NAMALWA (cell line): ENCODE measurements at places on chromosomes 7 and 10.

GRCh38 chr10:90788968-90789367 lies 68.9 kb downstream of the HTR7 start:
- no peak for DNase-seq

DNA sequence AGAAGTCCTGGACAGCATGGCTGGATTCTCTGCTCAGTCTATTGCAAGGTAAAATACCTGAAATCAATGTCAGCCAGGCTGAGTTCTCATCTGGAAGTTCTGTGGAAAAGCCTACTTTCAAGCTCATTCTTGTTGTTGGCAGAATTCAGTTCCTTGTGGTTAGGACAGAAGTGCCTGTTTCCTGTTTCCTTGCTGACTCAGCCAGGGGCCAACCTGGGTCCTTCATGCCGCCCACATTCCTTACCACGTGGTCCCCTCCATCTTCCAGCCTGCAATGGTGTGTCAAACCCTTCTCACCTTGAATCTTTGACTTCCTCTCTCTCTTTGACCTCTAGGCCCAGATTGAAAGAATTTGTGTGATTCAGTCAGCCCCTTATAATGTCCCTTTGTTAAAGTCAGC lies 197.1 kb upstream of the STK17A start:
- DNase-seq, result no peak

- no peak for DNase-seq
Observed at GRCh38 chr7:81094952-81095351, 176.1 kb upstream of the SEMA3C start.

DNA sequence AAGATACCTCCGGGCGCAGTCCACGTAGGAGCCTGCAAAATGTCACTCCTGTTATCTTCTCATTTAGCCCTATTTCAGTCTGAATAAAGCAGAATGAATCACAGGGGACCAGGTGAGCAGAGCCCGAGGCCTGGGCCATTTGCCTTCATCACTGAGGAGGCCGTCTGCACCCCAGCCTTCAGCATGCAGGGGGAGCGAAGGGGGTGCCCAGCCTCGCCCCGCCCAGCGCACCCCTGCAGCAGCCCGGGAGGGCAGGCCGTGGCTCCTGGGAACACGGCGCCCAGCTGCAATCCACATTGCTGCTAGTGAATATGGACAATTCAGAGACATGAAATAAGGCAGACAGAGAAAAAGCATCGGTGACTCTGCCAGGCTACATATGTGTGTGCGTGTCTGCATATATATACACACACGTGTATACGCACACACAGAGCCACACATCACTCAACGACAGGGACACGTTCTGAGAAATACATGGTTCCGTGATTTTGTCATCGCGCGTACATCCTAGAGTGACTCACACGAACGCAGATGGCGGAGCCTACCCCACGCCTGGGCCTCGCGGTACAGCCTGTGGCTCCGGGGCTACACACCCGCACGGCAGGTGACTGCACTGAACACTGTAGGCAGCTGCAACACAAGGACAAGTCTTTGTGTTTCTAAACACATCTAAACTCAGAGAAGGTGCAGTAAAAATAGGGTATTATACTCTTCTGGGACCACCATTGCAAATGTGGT lies 15.2 kb upstream of the ELFN1 start:
- DNase-seq, result no peak

DNA sequence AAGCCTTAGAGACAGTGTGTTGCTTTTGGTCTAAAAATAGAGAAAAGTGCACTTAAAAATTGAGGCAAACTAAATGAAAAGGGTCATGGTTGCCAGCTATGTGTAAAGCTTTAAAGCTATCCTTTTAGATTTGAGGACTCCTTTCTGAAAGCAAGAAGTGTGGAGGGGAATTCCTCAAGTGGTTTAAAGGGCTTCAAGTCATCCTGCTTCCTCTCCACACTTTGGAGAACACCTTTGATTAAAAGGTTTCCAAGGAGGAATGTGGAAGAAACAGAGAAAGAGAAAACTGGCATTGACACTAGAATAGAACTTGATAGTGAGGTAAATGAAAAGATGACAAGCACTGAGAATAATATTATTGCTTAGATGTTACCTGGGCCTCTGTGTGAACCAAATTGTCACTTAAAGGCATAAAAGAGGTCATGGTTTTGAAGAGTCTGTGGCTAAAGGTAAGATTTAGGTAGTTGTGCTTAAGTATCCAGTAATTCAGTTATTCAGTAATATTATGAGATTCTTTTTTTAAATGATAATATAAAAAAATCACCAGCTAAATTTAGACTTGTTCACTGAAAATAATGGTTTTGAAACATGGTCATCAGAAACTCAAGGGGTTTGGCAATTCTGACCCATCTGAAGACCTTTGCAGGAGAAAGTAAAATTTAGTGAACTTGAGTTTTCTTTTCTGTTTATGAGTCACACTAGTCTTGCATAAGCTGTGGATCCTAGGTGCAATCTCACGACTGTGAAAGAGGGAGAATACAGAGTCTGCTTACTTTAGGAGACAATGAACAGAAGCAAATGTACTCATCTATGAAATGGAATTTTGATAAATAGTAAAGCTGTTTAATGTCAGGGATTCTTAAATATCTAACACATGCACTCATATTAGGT lies 466.0 kb downstream of the KIF20B start:
- DNase-seq, result no peak

GRCh38 chr7:31125171-31125570 lies 73.1 kb downstream of the ADCYAP1R1 start:
- DNase-seq, result no peak

GRCh38 chr7:132815696-132816311 lies 239.5 kb upstream of the PLXNA4 start:
- DNase-seq, result no peak

- no peak for DNase-seq
Observed at GRCh38 chr7:67589183-67589582, 592.5 kb downstream of the TYW1 start.

GRCh38 chr10:130453721-130454542 lies 317.7 kb downstream of the GLRX3 start:
- no peak for DNase-seq

DNA sequence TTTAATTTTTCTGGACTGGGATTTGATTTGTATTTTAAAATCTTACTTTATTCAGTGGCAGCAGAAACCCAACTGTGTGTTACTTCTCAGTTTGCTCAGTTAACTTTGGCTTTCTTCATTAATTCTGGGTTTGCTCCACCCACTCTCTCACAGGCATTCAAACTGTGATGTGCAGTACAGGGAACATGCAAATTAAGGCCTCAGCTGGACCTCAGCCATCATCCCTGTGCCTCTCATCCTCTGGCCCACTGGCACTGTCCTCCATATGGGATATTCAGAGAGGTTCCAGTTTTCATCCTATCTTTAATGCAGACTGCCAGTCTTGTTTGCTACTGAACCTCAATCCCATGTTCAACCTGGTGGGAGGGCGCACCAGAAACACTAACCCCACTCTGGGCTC lies 743.4 kb upstream of the IGFBP3 start:
- no peak for DNase-seq

DNA sequence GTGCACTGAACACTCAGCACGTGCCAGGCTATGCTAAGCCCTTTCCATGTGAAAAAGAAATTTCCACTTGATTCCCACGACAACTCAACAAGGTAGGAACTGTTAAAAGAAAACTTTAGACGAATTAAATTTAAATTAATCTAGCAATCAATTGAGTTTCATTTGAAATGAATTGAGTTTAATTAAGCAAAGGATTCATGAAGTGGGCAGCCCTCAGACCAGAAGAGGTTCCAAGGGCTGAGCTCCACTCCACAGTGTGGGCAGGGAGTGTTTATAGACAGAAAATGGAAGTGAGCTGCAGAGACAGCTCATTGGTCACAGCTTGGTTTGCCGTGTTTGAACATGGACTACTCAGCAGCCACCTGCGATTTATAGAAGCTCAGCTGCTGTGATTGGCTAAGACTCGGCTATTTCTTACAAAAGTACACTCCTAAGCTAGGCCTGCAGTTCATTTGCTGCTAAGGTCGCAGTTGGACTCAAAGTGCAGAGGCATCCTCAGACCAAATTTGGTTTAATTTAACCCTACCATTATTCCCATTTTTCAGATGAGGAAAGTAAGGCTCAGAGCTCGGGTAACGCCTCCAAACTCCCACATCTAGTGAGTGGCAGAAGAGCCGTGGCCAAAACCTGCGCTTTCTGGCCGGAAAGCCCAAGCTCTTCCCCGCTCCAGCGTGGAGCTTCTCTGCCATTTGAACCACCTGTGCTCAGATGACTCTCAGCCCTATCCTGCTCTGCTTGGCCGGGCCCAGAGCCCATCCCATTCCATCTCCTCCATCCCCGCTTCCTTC lies 24.9 kb downstream of the CALML3 start:
- DNase-seq, result peak; percentile 10

DNA sequence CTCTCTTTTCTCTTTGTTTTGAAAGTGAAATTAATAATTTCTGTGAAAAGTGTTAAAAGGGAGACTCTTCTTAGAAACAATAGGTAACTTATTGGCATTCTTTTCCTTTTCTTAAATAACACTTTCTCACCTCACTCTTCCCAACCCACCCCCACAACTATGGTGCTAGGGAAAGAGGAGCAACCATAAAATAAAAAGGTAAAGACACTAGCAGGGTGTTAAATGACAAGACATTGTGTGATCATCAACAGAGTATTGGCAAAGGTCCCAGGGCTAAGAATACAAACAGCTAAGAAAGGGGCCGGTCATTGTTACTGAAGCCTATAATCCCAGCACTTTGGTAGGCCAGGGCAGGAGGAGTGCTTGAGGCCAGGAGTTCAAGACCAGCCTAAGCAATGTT lies 183.7 kb downstream of the NEBL start:
- DNase-seq, result no peak

GRCh38 chr10:102652170-102652916 lies 8.1 kb downstream of the TRIM8 start:
- DNase-seq, result peak; percentile 57

GRCh38 chr10:110757586-110757985 lies 113.5 kb downstream of the RBM20 start:
- DNase-seq, result no peak

GRCh38 chr10:61900829-61901792 lies at the start of gene ARID5B:
Gene ARID5B, plus strand, starts transcription at chr10:61901699. Its CDS starts 11 bp downstream, at chr10:61901710.
- DNase-seq, result peak; percentile 82

GRCh38 chr7:151650161-151650560 lies 130.5 kb upstream of the RHEB start:
- DNase-seq, result no peak

GRCh38 chr7:918441-919113 lies 35.9 kb downstream of the ADAP1 start:
- no peak for DNase-seq

DNA sequence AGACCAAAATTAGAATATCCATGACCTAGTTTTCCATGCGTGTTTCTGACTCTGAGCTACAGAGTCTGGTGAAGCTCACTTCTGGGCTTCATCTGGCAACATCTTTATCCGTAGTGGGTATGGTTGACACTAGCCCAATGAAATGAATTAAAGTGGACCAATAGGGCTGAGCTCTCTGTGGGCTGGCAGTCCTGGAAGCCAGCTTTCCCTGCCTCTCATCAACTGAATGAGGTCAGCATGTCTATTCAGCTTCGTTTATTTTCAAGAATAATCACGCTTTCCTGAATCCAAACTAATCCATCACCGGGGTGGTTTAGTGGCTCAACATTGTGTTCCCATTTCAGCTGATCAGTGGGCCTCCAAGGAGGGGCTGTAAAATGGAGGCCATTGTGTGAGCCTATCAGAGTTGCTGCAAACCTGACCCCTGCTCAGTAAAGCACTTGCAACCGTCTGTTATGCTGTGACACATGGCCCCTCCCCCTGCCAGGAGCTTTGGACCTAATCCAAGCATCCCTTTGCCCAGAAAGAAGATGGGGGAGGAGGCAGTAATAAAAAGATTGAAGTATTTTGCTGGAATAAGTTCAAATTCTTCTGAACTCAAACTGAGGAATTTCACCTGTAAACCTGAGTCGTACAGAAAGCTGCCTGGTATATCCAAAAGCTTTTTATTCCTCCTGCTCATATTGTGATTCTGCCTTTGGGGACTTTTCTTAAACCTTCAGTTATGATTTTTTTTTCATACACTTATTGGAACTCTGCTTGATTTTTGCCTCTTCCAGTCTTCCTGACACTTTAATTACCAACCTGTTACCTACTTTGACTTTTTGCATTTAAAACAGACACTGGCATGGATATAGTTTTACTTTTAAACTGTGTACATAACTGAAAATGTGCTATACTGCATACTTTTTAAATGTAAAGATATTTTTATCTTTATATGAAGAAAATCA lies 35.5 kb downstream of the CAV1 start:
- no peak for DNase-seq

GRCh38 chr10:79053481-79054202 lies 15.1 kb upstream of the ZMIZ1 start:
- no peak for DNase-seq

- DNase-seq, result peak; percentile 53
Observed at GRCh38 chr10:63268149-63268797, 135.1 kb downstream of the NRBF2 start.
